ENCODE measurements at places on chromosomes 6 and 20.

- no peak for DNase-seq
Observed at GRCh38 chr6:106398621-106399020, 38.1 kb downstream of the CRYBG1 start.

DNA sequence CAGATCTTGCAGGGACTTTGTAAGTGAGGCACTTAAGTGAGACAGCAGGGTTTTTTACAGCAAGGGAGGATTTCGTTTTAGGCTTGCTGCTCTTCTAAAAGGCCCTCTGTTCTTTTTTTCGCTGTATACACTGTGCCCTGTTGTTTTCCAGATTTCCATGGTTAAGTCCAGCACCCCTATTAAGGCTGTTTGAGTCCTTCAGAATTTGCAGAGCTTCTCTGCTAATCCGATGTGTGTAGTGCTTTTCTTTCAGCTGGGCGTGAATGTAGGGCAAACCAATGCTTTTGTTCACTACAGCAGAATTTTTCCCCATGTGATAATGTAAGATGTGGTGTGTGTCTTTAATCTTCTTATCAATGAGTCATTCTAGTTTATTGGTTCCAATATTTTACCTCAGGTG is 200.5 kb upstream of the RREB1 start:
- no peak for DNase-seq

GRCh38 chr6:126170978-126171382 is 168.9 kb upstream of the CENPW start:
- DNase-seq, result no peak

DNA sequence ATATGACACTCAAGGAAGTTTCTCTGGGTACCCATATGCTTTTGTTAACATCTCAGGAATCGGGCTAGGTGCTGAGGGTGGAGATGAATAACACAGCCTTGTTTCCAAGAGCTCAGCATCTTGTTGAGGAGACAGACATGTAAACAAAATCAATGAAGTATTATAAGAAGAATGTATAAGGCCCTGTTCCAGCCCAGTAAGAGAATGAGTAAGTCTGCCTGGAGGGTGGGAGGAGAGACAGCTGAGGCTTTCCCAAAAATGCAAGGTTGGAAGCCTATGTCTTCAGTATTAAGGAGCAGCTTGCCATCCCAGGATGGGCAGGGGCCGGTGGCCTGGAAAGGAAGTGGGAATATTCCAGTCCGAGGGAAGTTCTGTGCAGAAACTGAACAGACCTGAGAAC is 615.3 kb upstream of the BTBD3 start:
- no peak for DNase-seq

- no peak for DNase-seq
Observed at GRCh38 chr6:158571826-158572652, 12.1 kb downstream of the TMEM181 start.

GRCh38 chr20:10540636-10541493 is 105.8 kb downstream of the SLX4IP start:
- no peak for DNase-seq

GRCh38 chr20:38414769-38415450 is 20.2 kb downstream of the SNHG17 start:
- no peak for DNase-seq

- DNase-seq, result no peak
Observed at GRCh38 chr20:59230385-59230784, 66.8 kb downstream of the ZNF831 start.

DNA sequence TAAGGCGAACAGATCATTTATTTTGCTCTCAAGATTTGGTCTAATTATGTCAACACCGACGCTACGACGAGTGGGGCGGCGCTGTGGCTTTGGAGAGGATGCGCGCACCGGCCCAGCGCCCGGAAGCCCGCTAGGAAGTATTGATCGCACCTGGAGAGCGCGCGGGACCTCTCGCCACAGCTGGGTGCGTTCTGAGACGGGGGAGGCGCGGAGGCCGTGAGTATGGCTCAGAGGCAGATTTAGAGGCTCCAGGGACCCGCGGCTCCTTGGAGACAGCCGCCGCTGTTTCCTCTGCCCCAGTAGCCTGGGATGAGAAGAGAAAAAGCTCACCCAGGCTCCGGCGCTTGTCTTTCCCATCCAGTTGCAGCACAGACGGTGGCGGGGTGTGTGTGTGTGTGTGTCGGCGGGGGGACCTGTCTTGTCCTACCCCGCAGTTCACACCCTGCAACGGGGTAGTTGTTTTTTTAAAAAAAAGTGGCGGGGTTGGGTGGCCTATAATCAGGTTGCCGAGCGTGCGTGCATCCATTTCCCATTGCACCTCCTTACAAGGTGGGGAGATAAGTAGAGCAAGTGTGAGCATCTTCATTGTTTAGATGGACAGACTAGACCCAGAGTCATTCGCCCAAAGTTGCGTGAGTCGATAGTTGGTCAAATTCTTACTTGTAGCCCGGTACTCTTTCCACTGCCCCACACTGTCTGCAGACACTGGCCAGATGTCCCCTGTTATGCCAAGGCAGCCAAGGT is 11.2 kb downstream of the TFAP2D start:
- DNase-seq, result no peak

DNA sequence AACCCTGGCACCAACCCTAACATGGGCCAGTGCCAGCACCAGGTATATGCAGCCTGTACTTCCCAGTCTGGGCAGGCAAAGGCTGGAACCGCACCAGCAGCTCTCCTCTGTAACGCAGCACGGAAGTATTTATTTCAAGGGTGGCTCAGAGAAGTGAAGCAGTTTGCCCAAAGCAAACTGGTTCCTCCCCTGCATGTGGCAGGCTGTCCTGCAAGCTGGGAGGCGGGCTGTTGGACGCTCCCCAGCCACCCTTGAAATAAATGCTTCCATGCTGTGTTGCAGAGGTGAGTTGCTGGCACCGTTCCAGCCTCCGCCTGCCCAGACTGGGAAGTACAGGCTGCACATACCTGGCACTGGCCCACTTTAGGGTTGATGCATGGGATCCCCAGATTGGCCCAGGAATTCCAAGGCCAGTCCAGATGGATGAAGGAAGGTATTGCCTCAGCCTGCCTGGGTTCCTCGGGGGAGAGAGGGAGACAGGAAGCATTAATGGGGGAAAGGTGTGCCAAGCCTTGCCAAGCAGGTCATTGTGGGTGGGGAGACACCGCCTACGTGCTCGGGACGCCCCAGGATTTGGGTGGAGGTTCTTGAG is 49.8 kb downstream of the PPARD start:
- DNase-seq, result no peak

DNA sequence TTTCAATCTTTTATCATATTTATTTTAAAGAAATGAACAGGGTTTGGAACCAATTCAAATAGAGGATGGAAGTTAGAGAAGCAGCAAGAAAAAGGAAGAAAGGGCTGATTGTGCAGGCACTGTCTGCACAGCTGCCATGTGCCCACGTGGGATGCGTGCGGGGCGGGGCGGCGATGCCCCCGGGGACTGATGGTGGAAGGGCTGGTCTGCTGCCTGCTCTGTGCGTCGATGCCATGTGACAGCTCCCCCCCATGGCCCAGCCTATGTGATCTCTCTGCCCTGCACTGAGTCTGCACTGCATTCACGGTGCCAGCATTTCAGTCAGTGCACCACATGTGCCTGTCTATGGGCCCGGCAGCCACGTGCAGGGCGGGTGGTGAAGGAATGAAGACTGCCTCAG is 96.4 kb downstream of the IRF4 start:
- peak; percentile 84 for DNase-seq

- DNase-seq, result no peak
Observed at GRCh38 chr6:97456070-97456469, 173.1 kb upstream of the MMS22L start.

DNA sequence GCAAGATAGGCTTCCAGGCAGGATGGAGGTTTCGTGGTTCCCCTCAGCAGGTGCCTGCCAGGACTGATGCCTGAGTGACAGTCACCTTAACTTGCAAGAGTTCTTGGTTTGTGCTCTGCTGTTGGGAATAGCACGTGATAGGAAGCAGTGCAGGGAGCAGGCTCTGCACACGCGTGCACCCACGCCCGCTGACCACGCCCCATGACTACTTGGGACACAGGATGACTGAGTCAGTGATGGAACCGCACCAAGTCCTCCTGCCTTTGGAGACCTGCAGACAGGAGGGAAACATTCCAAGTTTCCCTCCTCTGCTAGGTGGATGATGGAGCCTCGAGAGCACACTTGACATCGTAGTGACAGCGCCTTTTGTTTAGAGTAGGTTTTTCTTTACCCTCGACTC is 164.2 kb downstream of the DTNBP1 start:
- no peak for DNase-seq

- DNase-seq, result no peak
Observed at GRCh38 chr20:51628533-51629398, 86.2 kb upstream of the NFATC2 start.

DNA sequence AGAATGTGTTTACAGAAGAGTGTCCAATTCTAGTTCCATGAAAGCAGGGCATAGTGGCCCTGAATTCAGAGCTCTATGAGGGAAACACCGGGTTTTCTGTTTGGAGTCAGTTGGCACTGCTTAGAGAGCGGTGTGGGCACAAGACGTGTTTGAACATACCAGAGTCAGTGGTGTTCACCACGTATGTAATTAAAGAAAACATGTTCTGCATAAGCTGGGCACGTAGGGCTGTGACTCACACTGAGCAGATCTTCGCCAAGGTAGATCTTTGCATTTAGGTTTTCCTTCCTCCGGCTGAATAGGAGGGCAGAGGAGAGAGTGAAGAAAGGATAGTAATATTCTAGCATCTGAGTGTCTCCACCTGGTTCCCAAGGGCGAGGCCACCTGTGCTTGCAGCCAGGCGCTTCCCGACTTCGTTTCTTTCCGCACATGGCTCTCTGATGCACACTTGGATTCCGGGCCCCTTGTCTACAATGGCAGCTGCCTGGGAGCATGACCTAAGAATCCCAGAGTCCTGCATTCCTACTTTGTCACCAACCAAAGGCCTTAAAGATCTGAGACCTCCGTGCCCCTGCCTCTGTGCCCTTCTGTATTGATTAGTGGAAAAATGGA is 136.2 kb downstream of the ERMARD start:
- DNase-seq, result no peak

DNA sequence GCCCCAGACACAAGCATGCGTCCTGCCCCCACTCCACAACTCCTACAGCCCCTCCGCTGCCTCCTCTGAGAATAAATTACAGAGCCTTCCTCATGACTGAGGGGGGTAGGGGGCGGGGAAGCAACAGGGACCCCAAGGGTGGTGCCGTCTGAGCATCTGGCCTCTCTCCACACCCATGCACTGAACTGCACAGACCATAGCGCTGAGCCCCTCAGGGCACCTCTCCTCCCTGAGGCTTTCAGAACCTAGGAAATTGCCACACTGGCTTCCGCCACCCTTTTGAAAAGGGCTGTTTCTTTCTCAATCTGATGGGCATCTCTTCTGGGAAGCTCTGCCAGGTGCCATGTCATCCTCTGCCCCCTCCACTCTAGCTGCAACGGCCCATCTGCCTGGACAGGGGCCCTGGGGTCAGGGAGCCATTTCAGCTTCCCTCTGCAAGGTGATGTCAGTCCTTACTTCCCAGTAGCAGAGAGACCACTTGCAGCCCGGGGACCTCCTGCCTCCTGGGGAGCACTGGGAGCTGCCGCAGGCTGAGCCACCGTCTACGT is 2.5 kb downstream of the CST7 start:
- no peak for DNase-seq

DNA sequence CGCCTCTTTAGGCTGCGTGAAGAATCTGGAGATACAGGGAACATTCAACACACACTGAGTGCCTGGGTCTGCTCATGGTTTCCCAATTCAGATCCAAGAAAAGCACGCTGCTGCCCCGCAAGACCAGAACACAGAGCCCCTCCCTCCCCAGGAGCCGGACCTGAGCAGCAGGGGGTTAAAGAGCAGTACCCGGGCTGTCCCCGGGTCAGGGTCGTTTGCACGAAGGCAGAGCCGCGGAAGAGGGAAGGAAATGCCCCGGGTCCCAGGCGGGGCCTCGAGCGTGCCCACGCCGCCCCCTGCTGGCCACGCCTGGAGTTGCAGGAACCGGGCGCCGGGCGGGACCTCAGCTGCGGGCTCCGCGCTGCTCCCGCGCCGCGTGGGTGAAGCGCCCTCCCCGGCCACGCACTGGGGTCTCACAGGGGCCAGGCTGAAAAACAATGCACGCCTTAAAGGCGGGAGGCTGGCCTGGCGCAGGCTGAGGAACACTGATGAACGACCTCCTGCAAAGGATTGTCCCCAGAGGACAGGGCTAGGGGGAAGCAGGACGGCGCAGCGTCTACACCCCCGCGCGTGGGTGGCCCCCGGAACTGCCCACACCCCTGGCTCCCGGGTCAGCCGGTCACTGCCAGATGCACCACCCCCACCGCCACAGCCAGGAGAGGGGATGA is 48.9 kb downstream of the ANKRD60 start:
- DNase-seq, result no peak

GRCh38 chr6:97677626-97678025 is 394.6 kb upstream of the MMS22L start:
- no peak for DNase-seq

- DNase-seq, result no peak
Observed at GRCh38 chr6:32332433-32332832, 39.3 kb downstream of the TSBP1 start.
